ENCODE measurements at places on chromosomes 5 and 9.

- peak; percentile 19 for DNase-seq
These were observed 4.8 kb downstream of the KIAA0825 start for GRCh38 chr5:94613583-94613982.

DNA sequence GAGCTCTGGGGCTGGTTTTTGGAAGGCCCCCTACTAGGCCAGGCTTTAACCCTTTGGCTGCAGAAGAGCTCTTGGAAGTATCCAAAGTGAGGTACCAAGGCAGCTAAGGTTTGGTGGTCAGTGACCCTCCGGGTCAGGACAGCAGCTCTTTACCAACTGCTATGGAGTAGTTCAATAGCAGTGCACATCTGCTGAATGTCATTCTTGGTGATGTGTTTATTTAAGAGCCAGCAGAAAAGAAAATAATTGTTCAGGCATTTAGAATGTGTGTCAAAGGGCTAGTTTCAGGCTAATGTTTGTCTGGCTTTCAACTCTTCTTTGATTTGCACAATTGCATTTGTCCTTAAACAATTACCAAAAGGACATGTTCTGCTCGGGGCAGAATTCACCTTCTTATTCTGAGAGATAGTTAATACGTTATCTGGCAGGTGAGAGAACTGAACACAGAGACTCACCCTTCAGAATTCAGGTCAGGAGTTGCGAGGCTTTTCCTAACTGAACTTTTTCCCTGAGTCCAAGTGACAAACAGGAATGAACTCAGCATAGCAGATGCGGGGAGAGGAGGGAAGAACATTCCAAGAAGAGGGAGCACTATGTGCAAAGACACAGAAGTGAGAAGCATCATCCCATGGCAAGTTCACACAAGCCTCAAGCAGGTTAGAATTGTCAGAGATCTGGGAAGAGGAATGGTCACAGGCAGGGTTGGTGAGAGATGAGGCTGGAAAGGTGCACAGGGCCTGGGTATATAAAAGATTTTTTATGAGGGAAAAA is 556.7 kb upstream of the TLE4 start:
- no peak for DNase-seq

GRCh38 chr5:34899066-34899465 is 16.2 kb downstream of the RAD1 start:
- DNase-seq = no peak

- DNase-seq = no peak
These were observed 233.8 kb upstream of the TMEM161B start for GRCh38 chr5:88502179-88503040.

- no peak for DNase-seq
These were observed 1.9 kb upstream of the GPBP1 start for GRCh38 chr5:57171816-57172465.

- DNase-seq = no peak
These were observed 41.9 kb downstream of the NCS1 start for GRCh38 chr9:130213911-130214761.

Measured in endothelial cell (in vitro differentiated cells).